Stimulated activated CD4-positive, alpha-beta T cell treated with anti-CD3 and anti-CD28 coated beads, Interleukin-2, amount 100 ng/mL, for 24 hours (primary cell): ENCODE measurements at places on chromosomes 12 and 14.

GRCh38 chr12:57151741-57152630, 4.6 kb upstream of the LRP1-AS start:
- no peak for DNase-seq

DNA sequence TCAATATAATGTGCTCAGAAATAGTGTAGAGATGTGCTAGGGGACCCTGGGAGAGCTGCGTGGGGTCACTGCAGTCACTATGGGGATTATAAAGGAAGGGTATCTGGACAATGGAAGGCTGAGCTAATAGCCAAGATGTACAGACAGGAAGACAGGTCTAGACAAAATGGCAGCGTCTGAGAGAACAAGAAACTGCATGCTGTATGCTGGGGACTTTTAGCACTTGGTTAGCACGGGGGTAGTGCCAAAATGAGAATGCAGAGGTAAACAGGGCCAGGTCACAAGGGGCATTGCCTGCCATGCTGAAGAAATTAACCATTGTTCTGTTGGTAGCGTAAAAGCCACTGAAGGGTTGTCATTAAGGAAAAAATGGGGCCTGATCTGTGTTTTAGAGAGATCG, 308.2 kb downstream of the EMP1 start:
- DNase-seq, result no peak

GRCh38 chr12:105409801-105410471, 79.4 kb downstream of the C12orf75 start:
- DNase-seq, result no peak

DNA sequence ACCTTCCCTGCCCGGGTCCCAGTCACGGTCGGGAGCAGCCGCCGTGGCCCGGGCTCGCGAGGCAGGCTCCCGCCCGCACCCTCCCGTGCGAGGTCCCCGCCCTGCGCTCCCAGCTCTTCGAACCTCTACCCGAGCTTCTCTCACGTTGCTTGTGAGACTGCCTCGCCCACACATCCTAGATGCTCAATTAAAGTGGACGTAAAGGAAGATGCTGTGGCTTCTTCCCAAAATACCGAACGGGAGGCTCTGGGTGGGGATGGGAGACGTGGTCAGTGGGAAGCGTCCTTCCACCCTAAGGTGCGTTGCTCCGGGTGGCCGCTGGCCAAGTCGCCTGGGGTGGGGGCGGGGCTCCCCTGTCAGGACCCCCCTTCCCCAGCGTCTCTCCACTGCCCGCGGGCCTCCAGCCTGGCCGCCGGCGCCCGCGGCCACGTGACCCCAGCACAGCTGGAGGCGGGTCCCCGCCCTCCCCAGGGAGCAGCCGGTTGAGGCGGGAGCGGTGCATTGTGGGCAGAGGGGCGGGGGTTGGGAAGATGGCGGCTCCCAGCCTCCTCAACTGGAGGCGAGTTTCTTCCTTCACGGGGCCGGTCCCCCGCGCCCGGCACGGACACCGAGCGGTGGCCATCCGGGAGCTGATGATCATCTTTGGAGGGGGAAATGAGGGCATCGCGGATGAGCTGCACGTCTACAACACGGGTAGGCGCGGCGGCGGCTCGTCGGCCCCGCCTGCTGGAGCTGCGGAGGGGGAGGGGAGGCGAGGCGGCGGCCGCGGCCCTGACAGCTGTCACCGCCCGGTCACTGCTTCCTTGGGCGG, at the start of gene HCFC2:
HCFC2 (plus strand) TSS at position 501 of the 811 bp plus-strand sequence; CDS start at position 531, 30 bp downstream.
- DNase-seq, result peak; percentile 92

- no peak for DNase-seq
Observed at GRCh38 chr12:70154960-70155589, 88.2 kb upstream of the CNOT2 start.

- DNase-seq, result no peak
Observed at GRCh38 chr12:2358986-2359658, 306.3 kb downstream of the CACNA1C start.

DNA sequence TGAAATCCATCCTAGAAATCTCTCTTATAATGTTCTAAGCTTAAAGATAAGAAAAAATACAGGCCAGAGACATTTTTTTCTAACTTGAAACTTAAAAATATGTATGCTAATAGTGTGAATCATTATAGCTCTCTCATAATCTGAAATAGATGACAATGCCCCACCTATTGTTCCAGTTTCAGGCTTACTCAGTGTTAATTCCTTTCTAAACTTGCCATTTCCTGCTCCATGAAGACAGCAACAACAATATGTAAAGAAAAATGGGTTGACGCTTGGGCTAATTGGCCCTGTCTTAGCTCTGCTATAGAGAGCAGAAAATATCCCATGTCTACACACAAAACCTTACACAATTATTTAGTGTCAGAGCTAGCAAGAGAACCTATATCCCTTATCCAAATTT, 37.1 kb downstream of the LMO3 start:
- DNase-seq, result no peak

DNA sequence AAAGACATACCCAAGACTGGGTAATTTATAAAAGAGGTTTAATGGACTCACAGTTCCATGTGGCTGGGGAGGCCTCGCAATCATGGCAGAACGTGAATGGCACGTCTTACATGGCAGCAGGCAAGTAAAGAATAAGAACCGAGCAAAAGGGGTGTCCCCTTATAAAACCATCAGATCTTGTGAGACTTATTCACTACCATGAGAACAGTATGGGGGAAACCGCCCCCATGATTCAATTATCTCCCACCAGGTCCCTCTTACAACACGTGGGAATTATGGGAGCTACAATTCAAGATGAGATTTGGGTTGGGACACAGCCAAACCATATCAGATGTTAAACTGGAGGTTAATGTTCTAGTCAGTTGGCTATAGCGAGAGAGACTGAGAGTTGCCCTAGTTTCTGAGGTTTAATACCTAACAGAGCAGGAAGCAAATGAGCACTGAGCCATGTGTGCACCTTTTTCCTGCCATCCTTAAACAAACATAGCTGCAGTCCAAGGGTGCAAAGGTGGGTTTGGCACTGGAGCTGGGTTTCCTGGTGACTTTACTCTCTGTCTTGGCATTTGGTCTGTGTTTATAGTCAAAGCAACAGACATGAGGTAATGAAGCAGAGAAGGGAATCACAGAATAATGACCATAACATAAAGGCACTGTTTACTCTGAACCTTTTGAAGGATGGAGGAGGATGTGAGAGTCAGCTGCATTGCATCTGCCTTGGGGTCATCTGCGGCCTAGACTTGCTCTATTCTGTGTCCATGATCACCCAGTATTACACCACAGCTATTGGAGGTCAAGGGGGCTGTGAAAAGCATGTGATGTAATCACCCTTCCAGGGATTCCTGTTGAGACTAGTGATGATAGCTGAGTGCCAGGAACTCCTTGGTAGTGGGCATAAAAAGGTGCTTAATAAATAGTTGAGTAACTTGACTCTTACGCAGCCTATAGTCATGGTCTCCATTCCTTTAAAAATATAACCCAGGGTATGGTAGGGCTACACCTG, 83.6 kb upstream of the USP44 start:
- no peak for DNase-seq

- DNase-seq, result no peak
Observed at GRCh38 chr12:10031321-10031720, 839 bp downstream of the CLEC9A start.

DNA sequence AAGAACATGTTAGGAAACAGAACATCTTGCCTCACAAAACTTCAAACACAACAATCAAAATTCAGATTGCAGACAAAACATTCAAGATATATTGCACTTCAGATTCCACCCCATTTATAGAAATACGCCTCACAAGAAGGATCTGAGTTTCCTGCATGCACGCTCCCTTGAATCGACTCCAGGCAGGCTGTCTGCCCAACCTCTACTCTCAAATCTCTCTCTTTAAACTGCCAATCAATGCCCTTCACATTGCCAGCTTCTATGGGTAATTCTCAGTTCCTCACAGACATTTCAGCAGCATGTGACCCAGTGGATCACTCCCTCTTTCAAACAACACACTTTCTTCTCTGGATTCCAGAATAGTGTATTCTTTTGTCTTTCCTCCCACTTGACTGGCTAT, 184.1 kb downstream of the PRKD1 start:
- no peak for DNase-seq

GRCh38 chr12:12327802-12328201, 22.2 kb downstream of the MANSC1 start:
- no peak for DNase-seq
